ENCODE measurements at places on chromosomes 1 and 21.
A peak's percentile ranks its signal among the peaks of the same experiment; 100 is the strongest.

DNA sequence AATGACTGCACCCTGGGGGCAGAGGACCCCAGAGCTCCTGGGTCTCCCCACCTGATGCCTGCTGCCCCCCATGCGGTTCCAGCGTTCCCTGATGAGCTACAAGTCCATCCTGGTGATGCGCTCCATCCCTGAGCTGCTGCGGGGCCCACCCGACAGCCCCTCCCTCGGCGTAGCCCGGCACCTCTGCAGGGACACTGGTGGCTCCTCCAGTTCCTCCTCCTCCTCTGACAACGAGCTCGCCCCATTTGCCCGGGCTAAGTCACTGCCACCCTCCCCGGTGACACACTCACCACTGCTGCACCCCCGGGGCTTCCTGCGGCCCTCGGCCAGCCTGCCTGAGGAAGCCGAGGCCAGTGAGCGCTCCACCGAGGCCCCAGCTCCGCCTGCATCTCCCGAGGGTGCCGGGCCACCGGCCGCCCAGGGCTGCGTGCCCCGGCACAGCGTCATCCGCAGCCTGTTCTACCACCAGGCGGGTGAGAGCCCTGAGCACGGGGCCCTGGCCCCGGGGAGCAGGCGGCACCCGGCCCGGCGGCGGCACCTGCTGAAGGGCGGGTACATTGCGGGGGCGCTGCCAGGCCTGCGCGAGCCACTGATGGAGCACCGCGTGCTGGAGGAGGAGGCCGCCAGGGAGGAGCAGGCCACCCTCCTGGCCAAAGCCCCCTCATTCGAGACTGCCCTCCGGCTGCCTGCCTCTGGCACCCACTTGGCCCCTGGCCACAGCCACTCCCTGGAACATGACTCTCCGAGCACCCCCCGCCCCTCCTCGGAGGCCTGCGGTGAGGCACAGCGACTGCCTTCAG, 35.5 kb downstream of the TRIM11 start:
- H3K27ac ChIP-seq = no peak overlapping the region
- no peak overlapping the region for H3K4me3 ChIP-seq
- no peaks in the 10 kb centered on the region for H3K36me3 ChIP-seq
- DNase-seq = no peak
- H3K4me1 ChIP-seq = no peaks in the 10 kb centered on the region
- H3K27me3 ChIP-seq = no peaks in the 10 kb centered on the region

GRCh38 chr21:33240404-33240803, 10.7 kb downstream of the IFNAR2 start:
- H3K27ac ChIP-seq = peak overlapping the region; percentile 70
- no peak for DNase-seq
- H3K36me3 ChIP-seq = peaks cover 21% of the 10 kb centered on the region
- H3K4me3 ChIP-seq = no peak overlapping the region

GRCh38 chr1:106584676-106585075, 471.8 kb upstream of the PRMT6 start:
- no peaks in the 10 kb centered on the region for H3K36me3 ChIP-seq
- no peak overlapping the region for H3K27ac ChIP-seq
- no peaks in the 10 kb centered on the region for H3K4me1 ChIP-seq
- no peak for DNase-seq
- H3K27me3 ChIP-seq = no peaks in the 10 kb centered on the region

- DNase-seq = peak; percentile 88
- peaks cover 12% of the 10 kb centered on the region for H3K4me1 ChIP-seq
- no peak overlapping the region for H3K4me3 ChIP-seq
- H3K36me3 ChIP-seq = no peaks in the 10 kb centered on the region
Observed at GRCh38 chr1:43073490-43074230, 98.4 kb downstream of the EBNA1BP2 start.

DNA sequence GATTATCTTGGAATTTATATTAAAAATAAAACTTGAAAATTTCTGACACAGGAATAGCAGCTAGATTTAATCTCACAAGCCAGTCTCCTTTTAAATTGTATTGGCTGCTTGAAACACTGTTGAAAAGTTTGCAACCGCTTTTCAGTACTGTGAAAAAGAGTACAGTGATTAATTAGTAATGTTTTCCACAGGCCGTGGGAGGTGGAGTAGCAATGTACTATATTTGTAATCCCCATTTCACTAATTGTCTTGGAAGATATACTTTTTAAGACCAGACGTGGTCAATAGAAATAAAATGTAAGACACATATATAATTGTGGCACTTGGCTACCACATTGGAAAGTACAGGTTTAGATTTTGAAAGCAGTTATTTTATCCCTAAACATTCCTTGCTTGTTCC, 40.8 kb upstream of the MYOCOS start:
- no peaks in the 10 kb centered on the region for H3K27me3 ChIP-seq
- no peak overlapping the region for H3K4me3 ChIP-seq
- H3K4me1 ChIP-seq = peaks cover 3% of the 10 kb centered on the region

GRCh38 chr1:22527555-22528296, 35.6 kb upstream of the EPHA8 start:
- H3K4me1 ChIP-seq = no peaks in the 10 kb centered on the region
- no peak overlapping the region for H3K4me3 ChIP-seq
- no peaks in the 10 kb centered on the region for H3K27me3 ChIP-seq
- no peak for DNase-seq
- H3K27ac ChIP-seq = no peak overlapping the region

- no peak overlapping the region for H3K27ac ChIP-seq
- H3K36me3 ChIP-seq = no peaks in the 10 kb centered on the region
- no peak for DNase-seq
- peaks cover 4% of the 10 kb centered on the region for H3K4me1 ChIP-seq
Observed at GRCh38 chr1:111732718-111733117, 6.5 kb downstream of the INKA2 start.

DNA sequence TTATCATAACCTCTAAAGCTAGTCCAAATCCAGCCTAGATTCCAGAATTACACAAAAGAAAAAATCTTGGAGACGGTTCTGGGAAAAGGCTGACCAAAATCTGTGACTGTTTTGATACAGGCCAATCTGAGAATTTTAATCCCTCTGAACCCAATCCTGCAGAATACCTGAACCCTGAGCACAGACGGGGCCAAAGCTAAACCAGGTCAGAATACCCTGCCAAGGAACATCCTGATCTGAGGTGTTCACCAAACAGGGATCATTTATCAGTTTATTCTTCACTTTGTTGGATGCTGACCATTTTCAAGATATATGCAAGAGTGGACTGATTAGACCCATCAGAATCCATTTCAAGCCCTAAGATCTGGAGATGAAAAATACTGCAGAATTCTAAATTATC, 3.6 kb downstream of the RC3H1 start:
- H3K36me3 ChIP-seq = no peaks in the 10 kb centered on the region
- no peak overlapping the region for H3K4me3 ChIP-seq
- no peaks in the 10 kb centered on the region for H3K27me3 ChIP-seq
- H3K27ac ChIP-seq = no peak overlapping the region
- DNase-seq = no peak
- H3K4me1 ChIP-seq = peaks cover 65% of the 10 kb centered on the region

GRCh38 chr1:157704878-157705277, 4.3 kb upstream of the FCRL3 start:
- no peaks in the 10 kb centered on the region for H3K4me1 ChIP-seq
- H3K4me3 ChIP-seq = no peak overlapping the region
- no peaks in the 10 kb centered on the region for H3K36me3 ChIP-seq
- peaks cover 2% of the 10 kb centered on the region for H3K27me3 ChIP-seq

DNA sequence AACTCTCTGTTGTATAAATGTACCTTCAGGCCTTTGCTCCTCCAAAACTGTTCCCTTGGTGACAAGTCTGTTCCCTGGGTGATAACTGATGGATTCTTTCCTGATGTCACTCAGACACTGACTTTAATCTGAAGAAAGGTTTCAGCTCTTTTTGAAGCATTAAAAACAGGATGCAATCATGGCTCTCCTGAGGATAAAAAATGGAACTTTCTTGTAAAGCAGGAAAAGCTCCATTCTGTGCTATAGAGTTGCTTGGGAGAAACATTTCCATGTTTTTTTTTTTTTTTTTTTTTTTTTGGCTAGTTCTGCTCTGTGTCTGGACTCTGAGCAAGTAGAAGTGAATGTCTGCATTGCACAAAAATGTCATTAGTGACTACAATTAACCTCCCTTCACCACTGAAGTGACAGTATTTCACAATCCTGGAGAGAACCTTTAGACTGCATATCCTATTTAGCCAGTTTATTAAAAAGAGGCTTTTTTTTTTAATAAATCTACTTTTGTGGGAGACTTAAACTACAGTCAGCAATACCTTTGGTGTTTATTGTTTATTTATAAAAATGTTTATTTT, 101.7 kb upstream of the PRMT6 start:
- H3K36me3 ChIP-seq = no peaks in the 10 kb centered on the region
- H3K4me1 ChIP-seq = no peaks in the 10 kb centered on the region
- no peak for DNase-seq
- peaks cover 11% of the 10 kb centered on the region for H3K27me3 ChIP-seq
- no peak overlapping the region for H3K27ac ChIP-seq

GRCh38 chr1:155037043-155037442, 3.4 kb downstream of the DCST1 start:
- no peaks in the 10 kb centered on the region for H3K36me3 ChIP-seq
- H3K27ac ChIP-seq = no peak overlapping the region

GRCh38 chr1:37151789-37152188, 117.5 kb upstream of the GRIK3 start:
- H3K27me3 ChIP-seq = peaks cover 39% of the 10 kb centered on the region
- H3K27ac ChIP-seq = no peak overlapping the region
- no peak for DNase-seq
- peaks cover 2% of the 10 kb centered on the region for H3K4me1 ChIP-seq
- H3K4me3 ChIP-seq = no peak overlapping the region
- H3K36me3 ChIP-seq = no peaks in the 10 kb centered on the region

DNA sequence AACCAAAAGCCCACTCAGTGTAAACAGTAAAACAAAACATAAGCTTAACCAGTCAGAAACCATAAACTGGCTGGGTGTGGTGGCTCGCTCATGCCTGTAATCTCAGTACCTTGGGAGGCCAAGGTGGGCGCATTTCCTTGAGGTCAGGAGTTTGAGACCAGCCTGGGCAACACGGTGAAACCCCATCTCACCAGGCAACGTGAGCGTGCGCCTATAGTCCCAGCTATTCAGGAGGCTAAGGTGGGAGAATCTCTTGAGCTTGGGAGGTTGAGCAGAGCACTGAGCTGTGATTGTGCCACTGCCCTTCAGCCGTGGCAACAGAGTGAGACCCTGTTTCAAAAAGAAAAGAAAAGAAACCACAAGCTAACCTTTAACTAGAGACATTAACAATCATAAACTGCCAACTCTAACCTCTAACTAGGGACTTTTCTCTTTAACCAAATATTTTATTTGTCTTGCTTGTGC, 13.1 kb upstream of the PRRC2C start:
- H3K27ac ChIP-seq = no peak overlapping the region
- no peaks in the 10 kb centered on the region for H3K4me1 ChIP-seq
- no peaks in the 10 kb centered on the region for H3K36me3 ChIP-seq
- H3K27me3 ChIP-seq = no peaks in the 10 kb centered on the region
- H3K4me3 ChIP-seq = no peak overlapping the region
- DNase-seq = no peak

DNA sequence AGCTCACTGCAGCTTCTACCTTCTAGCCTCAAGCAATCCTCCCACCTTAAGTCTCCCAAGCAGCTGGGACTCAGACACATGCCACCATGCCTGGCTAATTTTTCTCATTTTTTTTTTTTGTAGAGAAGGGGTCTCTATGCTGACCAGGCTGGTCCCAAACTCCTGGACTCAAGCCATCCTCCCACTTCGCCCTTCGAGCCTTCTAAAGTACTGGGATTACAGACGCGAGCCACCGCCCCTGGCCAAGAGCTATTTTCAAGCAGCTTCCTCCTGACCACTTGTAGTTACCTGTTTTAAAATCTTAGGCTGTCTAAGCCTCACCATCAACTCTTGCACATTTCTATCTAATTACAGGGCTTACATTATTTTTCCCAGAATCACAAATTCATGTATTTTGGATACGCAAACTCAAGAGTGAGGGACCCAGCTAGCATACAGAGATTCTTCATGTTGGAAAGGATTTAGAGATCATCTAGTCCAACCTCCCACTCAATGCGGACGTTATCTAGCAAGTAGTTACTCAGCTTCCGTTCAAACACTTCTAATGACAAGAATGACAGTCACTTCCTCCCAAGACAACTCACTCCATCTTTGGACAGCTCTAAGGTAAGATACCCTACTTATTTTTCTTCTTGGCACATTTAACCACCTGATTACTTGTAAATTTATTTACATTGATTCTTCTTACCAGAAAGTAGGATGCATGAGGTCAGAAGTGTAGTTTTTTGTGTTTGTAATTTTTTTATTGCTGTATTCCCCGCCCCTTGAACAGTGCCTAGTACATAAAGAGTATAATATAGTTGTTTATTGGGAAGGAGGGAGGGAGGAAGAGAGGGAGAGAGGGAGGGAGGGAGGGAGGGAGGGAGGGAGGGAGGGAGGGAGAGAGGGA, 65.4 kb downstream of the LUZP1 start:
- H3K36me3 ChIP-seq = peaks cover 19% of the 10 kb centered on the region
- no peaks in the 10 kb centered on the region for H3K27me3 ChIP-seq
- peak overlapping the region; percentile 69 for H3K27ac ChIP-seq
- H3K4me3 ChIP-seq = peak overlapping the region; percentile 34
- DNase-seq = no peak
- peaks cover 30% of the 10 kb centered on the region for H3K4me1 ChIP-seq

DNA sequence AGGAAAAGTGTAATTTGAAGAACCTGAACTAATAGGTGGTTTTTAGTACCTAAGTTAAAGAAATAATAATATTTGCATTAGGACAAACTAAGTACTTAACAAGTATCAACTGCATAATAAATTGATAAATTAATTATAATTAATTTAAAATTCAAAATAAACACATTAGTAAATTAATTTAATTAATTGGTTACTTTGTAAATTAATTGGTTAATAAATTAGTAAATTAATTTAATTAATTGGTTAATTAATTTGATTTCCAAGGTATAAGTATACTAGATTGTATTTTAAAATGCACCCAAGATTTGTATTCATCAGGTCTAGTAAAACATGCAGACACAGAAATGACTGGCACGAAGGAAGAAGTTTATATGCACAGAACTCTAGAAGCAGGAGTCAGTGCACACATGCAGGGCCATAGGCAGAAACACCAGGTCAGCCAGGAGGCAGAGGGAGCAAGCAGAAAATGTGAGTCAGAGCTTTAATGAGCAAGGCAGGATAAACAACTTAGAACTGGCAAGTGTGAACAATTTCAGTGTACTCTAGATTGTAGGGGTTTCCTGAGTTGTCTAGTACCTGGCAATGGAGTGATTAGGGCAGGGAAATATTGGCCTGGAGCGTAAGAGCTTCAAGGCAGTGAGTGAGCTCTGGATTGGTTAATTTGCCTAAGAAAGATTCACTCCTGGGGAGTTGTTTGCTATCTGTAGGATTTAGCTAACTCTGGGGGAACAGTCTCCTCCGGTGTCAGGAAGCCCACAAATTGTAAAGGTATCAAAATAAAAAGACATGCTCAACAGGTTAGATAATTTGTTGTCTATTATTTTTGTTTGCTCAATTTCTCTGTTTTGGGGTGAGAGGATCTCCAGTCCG, 665.7 kb downstream of the MRPL39 start:
- H3K27ac ChIP-seq = no peak overlapping the region
- no peaks in the 10 kb centered on the region for H3K27me3 ChIP-seq
- no peaks in the 10 kb centered on the region for H3K4me1 ChIP-seq

GRCh38 chr1:67429528-67430357, 459 bp downstream of the SERBP1 start:
- DNase-seq = peak; percentile 20
- peak overlapping the region; percentile 98 for H3K4me3 ChIP-seq
- peak overlapping the region; percentile 96 for H3K27ac ChIP-seq
- no peaks in the 10 kb centered on the region for H3K27me3 ChIP-seq
- peaks cover 74% of the 10 kb centered on the region for H3K4me1 ChIP-seq
- H3K36me3 ChIP-seq = peaks cover 21% of the 10 kb centered on the region

GRCh38 chr1:222928212-222928611, 113.4 kb downstream of the DISP1 start:
- DNase-seq = no peak
- no peak overlapping the region for H3K27ac ChIP-seq
- H3K4me1 ChIP-seq = no peaks in the 10 kb centered on the region

All from naive thymus-derived CD8-positive, alpha-beta T cell (primary cell).